ENCODE measurements at places on chromosomes 7 and 10. TPM values are rescaled to one million over a fixed set of nuclear protein-coding genes. Genes with fewer than 3 reads are reported as not detected.

The CDK1 gene
- 104 TPM for total RNA-seq

The COL26A1 gene
- not detected for total RNA-seq

The CAV1 gene
- total RNA-seq: 1.8 TPM

The SLC16A9 gene
- total RNA-seq: 5.4 TPM

The TRIM50 gene
- total RNA-seq: not detected

Data from activated T-helper 1 cell treated with anti-CD3 and anti-CD28 coated beads, Interleukin-12 subunit alpha, Interleukin-12 subunit beta, Interleukin-2, Interleukin-4 antibody, amounts not matched to agents 30 ng/mL and 10 ng/mL and 1 ng/mL, durations not matched to agents 14 hours and 24 hours and 36 hours (primary cell).